ENCODE measurements at places on chromosomes 1 and 21. TPM values are rescaled to one million over a fixed set of nuclear protein-coding genes. Genes with fewer than 3 reads are reported as not detected.

- DNase-seq: no peak
- H3K4me1 ChIP-seq: no peaks in the 10 kb centered on the region
- no peak overlapping the region for H3K4me3 ChIP-seq
- no peak overlapping the region for H3K27ac ChIP-seq
These were observed 587.2 kb upstream of the ZRANB2 start for GRCh38 chr1:71668065-71668464.

- H3K36me3 ChIP-seq: no peaks in the 10 kb centered on the region
- H3K4me1 ChIP-seq: peaks cover 18% of the 10 kb centered on the region
- no peaks in the 10 kb centered on the region for H3K27me3 ChIP-seq
These were observed 49.2 kb upstream of the NTPCR start for GRCh38 chr1:232901255-232901654.

DNA sequence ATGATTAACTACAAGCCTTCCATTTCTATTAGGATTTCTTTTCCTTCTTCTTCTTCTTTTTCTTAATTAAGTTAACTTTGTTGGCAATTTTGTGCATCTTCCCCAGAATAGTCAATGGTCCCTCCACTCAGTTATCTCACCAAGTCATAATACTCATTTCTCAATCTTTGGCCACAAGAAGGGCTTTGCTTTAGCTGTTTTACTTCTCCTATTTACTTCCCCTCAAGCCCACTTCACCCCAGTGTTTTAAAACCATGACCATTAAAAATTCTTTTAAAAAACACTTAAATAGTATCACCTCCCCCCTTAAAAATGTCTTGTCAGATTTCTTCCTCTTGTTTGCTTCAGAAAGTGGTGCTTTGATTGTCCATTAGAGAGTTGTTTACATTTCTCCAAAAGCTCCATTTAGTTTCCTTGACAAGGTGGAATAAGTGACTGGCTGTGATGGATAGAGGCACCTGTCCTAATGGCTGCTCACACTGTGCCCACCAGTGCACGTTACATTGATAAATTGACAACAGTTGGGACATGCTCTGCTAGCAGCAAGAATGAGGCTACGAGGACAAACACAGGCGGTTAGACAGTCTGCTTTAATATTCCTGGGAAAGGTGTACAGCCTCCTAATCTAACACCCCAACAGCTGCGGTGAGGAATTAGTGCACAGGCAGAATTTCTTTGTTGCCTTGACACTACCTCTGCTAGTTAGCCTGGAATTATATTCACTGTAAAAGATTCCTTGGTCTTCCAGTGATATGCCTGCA, 354.7 kb downstream of the LMO4 start:
- no peak overlapping the region for H3K4me3 ChIP-seq
- no peak for DNase-seq
- peaks cover 28% of the 10 kb centered on the region for H3K4me1 ChIP-seq
- H3K27me3 ChIP-seq: no peaks in the 10 kb centered on the region

DNA sequence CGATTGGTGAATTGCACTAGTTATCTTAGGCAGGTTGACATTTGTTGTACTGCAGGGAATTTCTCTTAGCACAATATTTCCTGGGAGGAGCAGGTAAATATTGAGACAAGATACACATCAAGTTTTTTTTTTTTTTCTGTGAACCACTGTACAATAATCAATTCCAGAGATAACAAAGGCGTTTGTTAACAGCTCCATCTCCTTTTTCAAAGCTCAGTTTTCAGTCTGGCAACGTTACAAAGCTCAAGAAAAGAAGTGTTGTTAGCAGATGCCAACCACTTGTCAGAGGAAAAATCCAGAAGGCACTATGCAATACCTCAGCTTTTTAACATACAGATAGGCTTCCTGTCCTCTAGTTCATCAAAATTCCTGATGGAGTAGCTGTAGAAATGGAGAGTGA, 40.9 kb upstream of the DAB1 start:
- DNase-seq: no peak
- H3K27ac ChIP-seq: no peak overlapping the region
- H3K27me3 ChIP-seq: no peaks in the 10 kb centered on the region
- H3K36me3 ChIP-seq: no peaks in the 10 kb centered on the region
- H3K4me1 ChIP-seq: peaks cover 13% of the 10 kb centered on the region

- no peaks in the 10 kb centered on the region for H3K27me3 ChIP-seq
- H3K4me1 ChIP-seq: no peaks in the 10 kb centered on the region
- H3K36me3 ChIP-seq: no peaks in the 10 kb centered on the region
- peak; percentile 65 for DNase-seq
These were observed 21.8 kb downstream of the EXOC8 start for GRCh38 chr1:231315887-231316286.

DNA sequence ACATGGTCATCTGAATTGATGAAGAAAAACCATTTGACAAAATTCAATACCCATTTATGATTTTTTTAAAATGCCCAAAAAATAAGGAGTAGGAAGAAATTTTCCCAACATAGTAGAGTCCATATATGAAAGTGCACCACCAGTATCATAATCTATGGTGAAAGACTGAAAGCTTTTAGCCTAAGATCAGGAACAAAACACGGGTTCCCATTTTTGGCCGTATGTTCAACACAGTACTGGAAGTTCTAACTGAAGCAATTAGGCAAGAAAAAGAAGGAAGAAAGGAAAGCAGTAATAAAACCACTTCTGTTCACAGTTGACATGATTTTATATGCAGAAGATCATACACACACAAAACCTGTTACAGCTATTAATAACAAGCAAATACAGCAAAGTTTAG, 227.8 kb upstream of the RAB4A start:
- H3K36me3 ChIP-seq: no peaks in the 10 kb centered on the region
- no peak overlapping the region for H3K27ac ChIP-seq
- H3K4me3 ChIP-seq: no peak overlapping the region
- no peaks in the 10 kb centered on the region for H3K4me1 ChIP-seq
- H3K27me3 ChIP-seq: no peaks in the 10 kb centered on the region
- DNase-seq: no peak

DNA sequence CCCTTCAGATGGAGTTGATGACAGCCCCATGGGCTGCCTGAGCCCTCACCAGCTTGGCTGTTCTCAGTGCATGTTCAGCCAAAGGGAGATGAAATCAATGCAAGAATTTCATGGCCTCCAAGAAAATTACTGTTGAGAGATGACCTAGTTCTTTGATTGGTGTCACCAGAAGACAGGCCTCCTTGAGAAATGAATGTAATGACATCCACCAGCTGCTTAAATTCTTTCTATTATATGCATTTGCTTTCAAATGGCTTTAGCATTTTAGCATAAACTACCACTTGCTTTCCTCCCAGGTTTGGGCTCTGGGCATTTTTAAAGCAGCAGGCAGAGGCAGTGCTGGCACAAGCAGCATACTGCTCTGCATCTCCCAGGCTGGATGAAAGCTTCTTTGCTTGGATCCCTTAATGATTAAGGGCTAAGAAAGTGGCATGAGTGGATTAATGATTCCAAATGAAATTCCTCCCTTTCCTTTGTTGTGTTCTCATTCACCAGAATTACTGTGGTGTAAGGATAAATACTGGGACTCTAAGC, 278.4 kb downstream of the ZNF326 start:
- H3K4me1 ChIP-seq: no peaks in the 10 kb centered on the region
- no peaks in the 10 kb centered on the region for H3K27me3 ChIP-seq
- no peaks in the 10 kb centered on the region for H3K36me3 ChIP-seq
- no peak overlapping the region for H3K4me3 ChIP-seq
- no peak for DNase-seq
- H3K27ac ChIP-seq: no peak overlapping the region

DNA sequence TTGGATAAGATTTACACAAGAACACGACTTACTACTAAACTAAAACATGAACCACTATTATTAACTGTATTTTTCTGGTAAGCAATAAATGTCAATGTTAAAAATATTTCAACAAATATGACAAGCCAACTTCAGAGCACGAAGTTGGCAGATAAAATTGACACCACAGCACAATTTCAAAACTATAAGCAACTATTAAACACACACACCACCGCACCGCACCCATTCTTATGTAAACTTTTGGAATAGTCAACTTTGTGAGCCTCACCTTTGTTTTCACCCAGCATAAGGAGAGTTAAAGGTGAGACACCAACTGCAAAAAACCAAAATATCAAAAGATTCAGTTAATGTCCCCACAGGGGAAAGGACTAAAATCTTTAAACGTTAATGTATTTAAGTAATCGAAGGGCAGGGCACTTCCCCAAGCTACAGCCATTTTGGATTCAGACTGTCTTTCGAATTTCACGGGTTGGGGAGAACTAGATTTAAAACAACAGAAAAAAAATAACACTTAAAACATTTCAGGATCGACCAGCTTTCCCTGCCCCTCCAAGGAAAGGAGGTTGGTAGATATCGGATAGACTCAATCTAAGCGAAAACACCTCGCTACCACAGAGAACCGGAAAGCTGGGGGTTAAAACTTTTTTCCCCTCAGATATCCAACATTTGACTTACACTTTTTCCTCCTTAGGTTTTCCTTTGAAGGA, 872 bp downstream of the GPBP1L1 start:
- peak overlapping the region; percentile 97 for H3K27ac ChIP-seq
- H3K36me3 ChIP-seq: no peaks in the 10 kb centered on the region
- no peaks in the 10 kb centered on the region for H3K27me3 ChIP-seq
- no peak for DNase-seq
- H3K4me1 ChIP-seq: peaks cover 27% of the 10 kb centered on the region

GRCh38 chr1:18646091-18646785, 15.6 kb downstream of the PAX7 start:
- no peak overlapping the region for H3K27ac ChIP-seq
- H3K4me1 ChIP-seq: peaks cover 14% of the 10 kb centered on the region
- H3K27me3 ChIP-seq: peaks cover 100% of the 10 kb centered on the region
- peak overlapping the region; percentile 11 for H3K4me3 ChIP-seq

DNA sequence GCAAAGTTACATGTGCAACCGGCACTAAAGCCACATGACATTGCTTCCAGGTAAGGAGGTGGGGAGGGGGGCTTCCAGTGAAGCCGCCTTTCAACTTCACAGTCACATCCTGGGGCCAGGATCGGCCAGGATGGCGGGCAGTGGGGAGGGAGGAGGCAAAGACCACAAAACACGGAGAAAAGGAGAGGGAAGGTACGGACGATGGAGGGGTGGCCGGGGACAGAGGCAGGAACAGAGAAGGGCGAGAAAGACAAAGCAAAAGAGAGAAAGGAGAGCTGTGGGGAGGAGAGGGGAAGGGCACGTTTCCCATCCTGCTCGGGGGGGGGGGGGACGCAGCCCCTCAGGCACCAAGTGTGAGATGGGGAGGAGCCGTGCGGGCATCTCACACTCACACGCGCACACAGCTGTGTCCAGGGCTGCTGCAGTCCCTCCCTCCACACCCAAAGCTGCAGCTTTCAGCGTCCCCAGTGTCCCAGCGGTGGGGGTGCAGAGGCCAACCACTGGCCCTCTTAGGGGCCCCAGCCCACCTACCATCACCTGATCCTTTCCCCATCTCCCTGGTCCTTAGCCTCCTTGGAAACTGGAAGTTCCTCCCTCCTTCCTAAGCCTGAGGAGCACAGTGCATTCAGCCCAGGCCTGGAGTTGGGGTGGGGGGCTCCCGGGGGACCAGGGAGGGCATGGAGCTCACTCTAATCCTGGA, 2.4 kb downstream of the SH2D5 start:
- H3K27ac ChIP-seq: no peak overlapping the region
- peaks cover 28% of the 10 kb centered on the region for H3K27me3 ChIP-seq
- H3K4me1 ChIP-seq: no peaks in the 10 kb centered on the region
- DNase-seq: no peak
- H3K4me3 ChIP-seq: no peak overlapping the region

DNA sequence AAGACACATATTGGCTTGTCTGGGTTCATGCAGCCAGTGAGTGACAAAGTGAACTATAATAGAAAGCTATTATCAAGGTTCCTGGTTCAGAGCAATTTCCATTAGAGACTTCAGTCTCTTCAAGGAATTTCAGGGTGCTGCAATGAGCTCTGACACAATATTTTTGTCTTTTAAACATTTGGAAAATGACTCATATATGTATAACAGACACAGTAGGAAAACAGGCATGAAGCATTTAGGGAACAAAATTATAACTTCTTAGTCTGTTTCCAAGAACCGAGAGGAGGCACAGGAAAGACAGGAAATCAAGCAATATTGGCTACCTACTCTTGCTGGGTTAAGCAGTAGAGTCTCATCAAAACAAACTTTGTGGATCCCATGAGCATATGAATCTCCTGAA, 170.4 kb downstream of the PTPRC start:
- H3K4me3 ChIP-seq: no peak overlapping the region
- H3K27ac ChIP-seq: no peak overlapping the region
- no peaks in the 10 kb centered on the region for H3K36me3 ChIP-seq
- no peaks in the 10 kb centered on the region for H3K4me1 ChIP-seq
- DNase-seq: peak; percentile 40

GRCh38 chr1:25675729-25676476, 59.3 kb downstream of the MAN1C1 start:
- H3K27ac ChIP-seq: no peak overlapping the region
- H3K27me3 ChIP-seq: no peaks in the 10 kb centered on the region
- H3K4me3 ChIP-seq: no peak overlapping the region
- peaks cover 13% of the 10 kb centered on the region for H3K4me1 ChIP-seq
- no peak for DNase-seq

DNA sequence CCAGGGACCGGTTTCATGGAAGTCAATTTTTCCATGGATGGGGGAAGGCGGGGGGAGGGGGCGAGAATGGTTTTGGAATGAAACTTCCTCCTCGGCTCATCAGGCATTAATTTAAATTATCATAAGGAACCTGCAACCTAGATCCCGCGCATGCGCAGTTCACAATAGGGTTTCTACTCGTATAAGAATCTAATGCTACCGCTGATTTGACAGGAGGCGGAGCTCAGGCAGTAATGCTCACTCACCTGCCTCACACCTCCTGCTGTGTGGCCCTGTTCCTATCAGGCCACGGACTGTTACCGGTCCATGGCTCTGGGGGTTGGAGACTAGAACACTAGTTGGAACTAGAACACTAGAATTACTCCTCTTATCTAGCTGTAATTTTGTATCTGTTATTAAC, 38.0 kb downstream of the PRRX1 start:
- H3K4me1 ChIP-seq: peaks cover 28% of the 10 kb centered on the region
- H3K4me3 ChIP-seq: no peak overlapping the region
- H3K27me3 ChIP-seq: no peaks in the 10 kb centered on the region
- H3K27ac ChIP-seq: no peak overlapping the region

- H3K4me3 ChIP-seq: no peak overlapping the region
- H3K4me1 ChIP-seq: no peaks in the 10 kb centered on the region
- H3K27me3 ChIP-seq: peaks cover 22% of the 10 kb centered on the region
- no peak overlapping the region for H3K27ac ChIP-seq
- H3K36me3 ChIP-seq: no peaks in the 10 kb centered on the region
These were observed 41.0 kb upstream of the SYNC start for GRCh38 chr1:32743380-32744070.

GRCh38 chr21:45359451-45360217, 45.3 kb upstream of the COL18A1 start:
- H3K27me3 ChIP-seq: no peaks in the 10 kb centered on the region
- H3K36me3 ChIP-seq: no peaks in the 10 kb centered on the region
- DNase-seq: no peak
- peak overlapping the region; percentile 25 for H3K27ac ChIP-seq
- no peak overlapping the region for H3K4me3 ChIP-seq
- peaks cover 35% of the 10 kb centered on the region for H3K4me1 ChIP-seq

Gene FAM177B
- total RNA-seq: not detected

Gene NPPB
- 18.9 TPM for total RNA-seq

Gene S100A7
- not detected for total RNA-seq

Gene TTC22
- not detected for total RNA-seq

Gene CD1E
- total RNA-seq: not detected

Gene CHAF1B
- total RNA-seq: 3.1 TPM

Gene FAM72C
- total RNA-seq: 0.67 TPM

Gene SPATA17
- total RNA-seq: 1.2 TPM

Gene COL24A1
- total RNA-seq: 0.54 TPM

Gene DPYD
- 1.3 TPM for total RNA-seq

Gene BRINP3
- 6.3 TPM for total RNA-seq

Gene PRDM16
- total RNA-seq: 55.8 TPM
